Natural killer cell treated with Interleukin-12 subunit alpha and Interleukin-12 subunit beta and Interleukin-15 and Interleukin-18, amount 100 ng/mL, for 72 hours (primary cell): ENCODE measurements at places on chromosomes 7 and 10. TPM values are rescaled to one million over a fixed set of nuclear protein-coding genes. Genes with fewer than 3 reads are reported as not detected.

DNA sequence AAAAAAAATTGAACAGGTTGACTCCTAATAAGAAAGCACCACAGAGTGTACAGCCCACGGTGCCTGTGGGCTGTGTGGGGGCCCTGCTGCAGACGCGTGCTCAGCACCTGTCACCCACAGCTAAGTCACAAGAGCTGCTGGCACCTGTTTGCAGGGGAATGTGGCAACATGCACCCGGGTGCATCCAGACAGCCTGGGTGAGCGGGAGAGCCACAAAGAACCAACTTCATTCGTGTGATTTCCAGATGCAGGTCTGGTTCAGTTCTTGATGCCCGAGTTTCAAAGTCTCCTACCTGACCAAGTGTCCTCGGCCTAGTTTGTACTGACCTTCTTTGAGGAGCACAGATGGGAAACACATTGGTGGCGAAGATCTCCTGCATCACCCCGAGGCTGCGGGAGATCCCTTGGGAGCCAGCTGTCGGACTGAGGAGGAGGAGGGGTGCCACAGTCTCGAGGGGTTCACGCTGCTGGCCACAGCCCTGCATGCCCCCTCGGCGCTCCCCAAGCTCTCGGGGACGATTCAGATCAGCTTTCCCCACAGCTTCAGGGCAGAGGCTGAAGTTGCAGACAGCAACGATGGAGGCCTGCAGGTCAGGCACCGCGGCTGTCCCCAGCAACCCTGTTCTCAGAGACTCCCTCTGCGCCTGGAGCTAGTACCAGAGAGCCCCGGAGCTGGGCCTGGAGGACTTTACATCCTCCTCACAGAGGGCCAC is 35.3 kb downstream of the AMZ1 start:
- DNase-seq = no peak

- no peak for DNase-seq
These were observed 44.8 kb downstream of the CLIP2 start for GRCh38 chr7:74334030-74334429.

GRCh38 chr10:45514291-45515270 is 140.6 kb downstream of the ALOX5 start:
- no peak for DNase-seq

DNA sequence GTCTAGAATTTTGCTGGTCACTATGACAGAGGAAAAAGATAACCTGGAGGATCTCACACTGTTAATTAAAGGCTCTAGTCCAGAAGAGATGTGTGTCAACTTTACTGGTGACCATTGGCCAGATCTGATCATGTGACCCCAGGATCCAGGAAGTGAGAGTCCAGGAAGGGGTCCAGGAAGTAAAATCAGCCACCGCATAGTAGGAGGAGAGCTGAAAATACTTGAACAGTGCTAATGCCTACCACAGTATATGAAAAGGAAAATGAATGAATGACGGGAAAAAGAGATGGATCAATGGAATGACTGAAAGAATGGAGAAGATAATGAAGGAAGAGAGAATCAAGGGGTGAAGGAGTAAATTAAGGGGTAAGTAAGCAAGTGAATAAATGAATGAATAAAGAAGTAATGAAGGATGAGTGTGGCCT is 415.3 kb downstream of the RPS24 start:
- DNase-seq = no peak

GRCh38 chr10:94343151-94343550 is 19.6 kb downstream of the NOC3L start:
- no peak for DNase-seq

DNA sequence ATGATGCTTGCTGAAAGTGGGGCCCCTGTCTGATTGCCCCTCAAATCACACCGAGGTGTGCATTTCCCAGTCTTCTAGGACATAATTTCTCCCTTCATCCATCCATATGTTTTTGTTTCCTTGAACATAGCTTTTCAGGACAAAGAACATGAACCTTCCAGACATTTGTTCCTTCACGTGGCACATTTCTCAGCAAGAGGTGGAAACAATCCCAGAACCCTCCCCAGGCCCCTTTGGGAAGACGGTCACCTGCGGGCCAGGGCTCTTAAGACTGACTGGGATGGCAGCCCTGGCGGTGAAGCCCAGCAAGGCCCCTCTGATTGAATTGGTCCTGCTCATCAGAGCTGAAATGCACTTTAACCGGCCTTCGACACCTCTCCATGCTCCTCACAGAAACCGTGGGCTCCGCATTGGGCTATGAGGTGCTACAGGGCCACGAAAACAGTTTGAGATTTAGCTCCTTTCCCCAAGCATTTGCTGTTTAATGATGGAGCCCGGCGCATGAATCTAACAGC is 522.5 kb upstream of the DPP6 start:
- DNase-seq = no peak

GRCh38 chr7:24637021-24637420 is 63.8 kb downstream of the PALS2 start:
- DNase-seq = no peak

DNA sequence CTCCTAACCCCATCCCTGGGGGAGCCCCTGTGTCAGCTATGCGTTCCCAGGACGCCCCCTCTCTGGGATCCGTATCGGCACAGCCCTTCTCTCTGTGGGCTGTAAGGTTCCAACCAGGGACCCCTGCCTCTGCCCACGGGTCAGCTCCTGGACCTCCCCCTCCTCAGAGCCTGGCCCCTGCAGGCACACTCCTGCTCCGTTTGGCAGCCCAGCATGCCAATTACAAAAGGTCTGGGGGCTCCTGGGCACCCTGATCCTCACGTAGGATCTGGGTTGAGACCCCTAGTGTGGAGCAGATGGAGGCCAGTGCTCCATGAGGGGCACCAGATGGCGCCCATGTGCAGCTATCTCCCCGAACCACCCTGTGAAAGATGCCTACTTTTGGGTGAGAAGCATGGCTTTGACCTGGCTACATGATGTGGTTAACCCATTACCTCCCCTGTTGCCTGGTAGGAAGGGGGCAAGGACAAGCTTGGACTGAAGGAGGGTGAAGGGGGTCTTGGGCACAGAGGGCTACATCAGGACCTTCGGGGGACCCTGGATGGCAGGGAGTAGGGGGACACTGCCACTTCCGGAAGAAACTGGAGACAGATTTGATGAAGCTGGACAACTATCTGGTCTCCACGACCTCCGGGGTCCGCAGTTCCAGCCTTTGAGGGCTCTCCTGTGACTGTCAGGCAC is 9.0 kb downstream of the TACR2 start:
- DNase-seq = peak; percentile 39

GRCh38 chr7:74407958-74408357 is 45.7 kb upstream of the GTF2IRD1 start:
- DNase-seq = no peak

- DNase-seq = no peak
These were observed 102.1 kb downstream of the MPP7 start for GRCh38 chr10:28200775-28201174.

DNA sequence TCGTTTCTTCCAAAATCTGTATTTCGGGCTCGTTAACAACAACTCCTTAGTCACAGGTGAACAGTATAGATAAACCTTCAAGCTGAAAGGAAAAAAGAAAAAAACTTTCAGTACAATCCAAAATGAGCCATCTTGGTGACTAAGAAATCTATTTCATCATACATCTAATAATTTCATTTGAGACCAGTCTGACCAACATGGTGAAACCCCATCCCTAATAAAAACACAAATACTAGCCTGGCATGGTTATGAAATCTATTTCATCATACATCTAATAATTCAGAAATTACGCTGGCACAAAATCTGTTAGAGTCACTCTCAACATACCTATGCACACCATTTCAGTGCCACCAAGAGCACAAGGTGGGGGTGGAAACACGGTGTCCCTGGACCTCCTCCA is 8.8 kb downstream of the DCLRE1C start:
- DNase-seq = no peak

DNA sequence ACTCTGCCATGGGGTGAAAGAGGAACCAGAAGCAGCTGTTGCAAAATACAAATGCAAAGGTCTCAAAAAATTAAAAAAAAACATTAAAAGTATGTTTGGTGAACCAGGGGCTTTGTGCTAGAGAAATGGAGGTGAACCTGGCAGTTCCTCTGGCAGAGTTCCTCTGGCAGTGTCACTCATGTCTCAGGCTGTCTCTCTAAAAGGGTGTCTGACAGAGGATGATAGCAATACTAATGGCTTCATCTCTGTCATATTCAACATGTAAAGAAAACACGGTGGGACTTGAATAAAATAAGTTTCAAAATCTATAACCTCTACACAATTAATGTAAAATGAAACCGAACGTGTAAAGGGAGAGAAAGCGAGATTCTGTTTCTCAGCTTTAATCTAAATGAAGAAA is 375.7 kb upstream of the VWC2 start:
- DNase-seq = no peak

DNA sequence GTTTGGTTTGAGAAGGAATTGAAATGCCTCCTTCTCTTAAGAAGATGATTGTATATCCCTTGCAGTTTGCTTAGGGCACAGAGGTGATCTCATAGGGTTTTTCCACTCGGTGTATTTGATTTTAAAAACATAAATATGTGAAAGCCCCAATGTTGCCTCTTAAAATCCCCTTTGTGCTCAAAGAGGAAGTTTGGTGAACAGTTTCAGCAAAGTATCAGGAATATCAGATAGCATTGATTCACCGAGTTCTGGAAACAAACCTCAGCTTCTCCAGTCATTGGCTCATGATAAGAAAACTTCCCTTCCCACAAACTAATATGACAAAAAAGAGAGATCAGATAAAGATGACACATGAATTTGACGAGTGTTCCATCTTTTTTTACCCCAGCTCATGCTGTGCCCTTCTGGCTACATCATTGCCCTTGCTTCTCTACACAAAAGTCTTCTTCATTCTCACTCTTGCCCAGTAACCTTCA is 20.1 kb upstream of the SMNDC1 start:
- DNase-seq = no peak

DNA sequence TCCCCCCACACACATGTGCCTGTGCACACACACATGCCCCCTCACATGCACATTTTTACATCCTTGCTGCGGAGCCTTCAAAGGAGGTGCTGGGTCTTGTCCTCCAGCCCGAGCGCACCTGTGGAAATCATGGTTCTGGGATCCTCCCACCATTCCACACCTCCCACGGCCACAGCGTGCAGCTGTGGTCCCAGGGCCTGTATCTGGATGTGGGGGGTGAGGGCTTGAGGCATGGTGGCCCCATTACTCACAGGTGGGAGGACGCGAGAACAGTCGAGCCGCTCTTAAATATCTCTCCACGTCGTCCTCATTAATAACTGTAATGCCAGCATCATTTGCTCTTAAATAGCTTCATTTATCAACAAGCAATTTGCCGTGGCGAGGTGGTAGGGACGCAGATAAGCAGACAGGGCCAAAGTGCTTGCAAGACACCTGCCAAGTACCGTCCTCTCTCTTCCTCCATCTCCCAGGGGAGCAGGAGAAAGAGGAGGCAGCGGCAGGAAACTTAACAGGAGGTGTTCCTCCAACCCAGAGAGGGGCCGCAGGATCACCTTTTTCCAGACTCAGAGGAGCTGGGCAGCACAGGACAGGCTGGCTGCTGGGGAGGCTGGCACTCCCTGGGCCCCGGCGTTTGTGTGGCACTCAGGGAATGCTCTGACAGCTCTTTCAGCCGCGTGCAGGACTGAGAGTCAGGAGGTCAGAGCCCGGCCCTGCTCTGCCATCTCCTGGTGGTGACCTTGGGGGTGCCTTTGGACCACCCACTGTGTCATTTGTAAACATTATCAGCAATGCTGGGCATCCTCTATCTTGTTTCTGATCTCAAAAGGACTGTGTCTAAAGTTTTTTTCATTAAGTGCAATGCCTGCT is 87.4 kb downstream of the CDH23 start:
- no peak for DNase-seq

- DNase-seq = peak; percentile 74
These were observed 44.7 kb downstream of the KLF6 start for GRCh38 chr10:3740157-3740871.

Gene NUPR2
- total RNA-seq = not detected

Gene TAF6
- total RNA-seq = 46.3 TPM

Gene AKR1C1
- 1.0 TPM for total RNA-seq

Gene TSPAN14
- total RNA-seq = 56.5 TPM

Gene RALA
- 22.0 TPM for total RNA-seq
